ENCODE measurements at places on chromosomes 1 and 21.

DNA sequence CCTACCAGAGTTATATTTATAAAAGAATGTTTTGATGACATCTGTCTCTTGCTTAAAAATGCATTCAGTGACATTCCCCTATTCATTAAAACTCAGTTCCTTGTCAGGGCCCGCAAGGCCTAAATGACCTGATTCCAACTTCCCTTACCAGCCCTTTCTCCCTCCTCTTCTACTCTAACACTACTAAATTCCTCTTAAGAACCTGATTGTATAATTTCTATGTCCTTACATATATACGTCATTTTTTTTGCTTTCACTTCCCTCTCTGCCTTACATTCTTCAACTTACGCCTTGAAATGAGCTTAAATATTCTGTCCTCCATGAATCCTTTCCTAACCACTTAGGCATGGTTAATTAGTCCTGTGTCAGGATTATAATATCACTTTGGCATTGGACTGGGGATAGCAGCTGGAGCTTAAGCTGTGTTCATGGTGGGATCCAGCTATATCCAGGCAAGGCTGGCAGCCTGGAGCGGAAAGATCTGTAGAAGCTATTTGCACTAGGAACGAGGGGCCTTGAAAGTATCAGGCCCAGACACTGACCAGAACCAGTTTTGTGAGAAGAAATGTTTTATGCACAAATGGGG, 360.2 kb upstream of the PTBP2 start:
- DNase-seq: no peak

GRCh38 chr1:180631194-180631765, 542 bp upstream of the XPR1 start:
- no peak for DNase-seq

DNA sequence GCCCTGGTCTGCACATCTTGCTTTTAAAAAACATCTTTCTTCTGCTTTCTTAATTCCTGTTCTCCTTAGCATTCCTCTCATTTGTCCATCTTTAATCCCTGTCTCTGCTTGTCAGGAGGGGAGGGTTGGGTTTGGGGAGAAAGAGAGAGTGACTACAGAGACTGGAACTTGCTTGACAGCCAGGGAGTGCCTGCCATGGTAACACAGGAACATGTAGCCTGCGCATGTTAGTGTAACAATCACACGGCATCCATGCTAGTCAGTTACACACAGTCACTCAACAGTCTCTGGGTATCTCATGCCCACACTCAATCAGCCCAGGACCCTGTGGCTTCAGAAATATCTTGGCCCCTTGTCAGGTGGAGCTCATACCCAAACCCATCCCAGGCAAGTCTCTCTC, 818 bp upstream of the TFAP2E start:
- DNase-seq: no peak

DNA sequence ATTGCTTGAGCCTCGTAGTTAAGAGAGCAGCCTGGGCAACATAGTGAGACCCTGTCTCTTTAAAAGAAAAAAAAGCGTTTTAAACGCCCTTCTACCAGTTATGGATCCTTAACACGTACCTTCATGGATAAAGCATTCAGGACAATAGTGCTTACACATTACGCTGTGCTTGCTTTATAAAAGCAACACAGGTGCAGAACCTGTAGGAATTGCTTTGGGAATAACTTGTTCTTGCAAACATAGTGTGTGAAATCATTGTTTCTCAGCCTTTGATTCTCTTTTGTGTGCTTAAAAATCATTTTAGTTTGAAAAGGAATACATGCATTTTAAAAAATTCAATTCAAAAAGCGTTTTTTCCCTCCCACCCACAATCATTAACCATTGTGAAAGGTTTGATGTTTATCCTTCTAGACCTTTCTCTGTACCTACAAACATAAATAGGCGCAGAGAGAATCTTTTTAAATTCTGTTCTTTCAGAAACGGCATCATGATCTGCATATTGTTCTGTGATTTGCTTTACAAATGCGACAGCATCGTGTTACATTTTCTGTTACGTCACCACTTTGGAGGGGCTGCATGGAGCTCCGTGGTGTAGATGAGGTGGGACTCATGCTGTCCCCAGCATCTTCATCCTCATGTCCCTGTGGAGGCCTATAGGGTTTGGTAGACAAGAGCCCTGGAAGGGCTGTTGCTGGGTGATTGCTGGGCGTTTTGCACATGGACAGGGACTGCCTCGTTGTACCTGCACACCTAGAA, 54.6 kb downstream of the SPSB1 start:
- no peak for DNase-seq

- DNase-seq: no peak
Measured at GRCh38 chr1:201429736-201430501, 8.4 kb upstream of the TNNI1 start.

DNA sequence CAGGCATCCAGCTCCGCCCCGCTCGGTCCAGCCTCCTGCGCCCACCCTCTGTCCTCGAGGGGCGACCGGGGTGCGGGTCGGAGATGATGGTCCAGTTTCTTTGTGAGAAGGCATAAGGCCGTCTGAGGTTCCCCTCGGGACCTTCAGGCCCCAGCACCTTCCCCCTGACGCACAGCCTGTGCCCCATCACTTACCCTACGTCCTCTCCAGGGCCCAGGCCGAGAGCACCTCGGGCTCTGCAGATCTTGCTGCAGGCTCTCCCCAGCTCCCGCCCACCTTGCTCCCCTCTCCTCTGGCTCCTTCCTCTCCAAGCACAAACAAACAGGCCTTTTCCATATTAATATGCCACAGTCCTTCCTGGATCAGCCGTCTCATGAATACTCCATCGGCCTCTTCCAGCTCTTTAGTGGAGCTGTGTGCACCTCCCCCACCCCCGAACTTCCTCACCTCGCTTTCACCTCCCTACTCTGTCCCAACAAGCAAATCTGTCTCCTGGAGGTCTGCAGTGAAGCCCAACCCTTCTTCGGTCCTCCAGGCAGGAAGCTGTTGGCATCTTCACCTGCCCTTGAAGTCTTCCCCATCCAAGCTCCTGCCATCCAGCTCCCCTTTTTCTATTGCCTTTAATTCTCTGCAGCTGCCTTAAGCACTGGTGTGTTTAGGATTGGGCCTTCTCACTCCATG, 448 bp upstream of the COL9A2 start:
- no peak for DNase-seq

- no peak for DNase-seq
Measured at GRCh38 chr1:219810451-219810850, 117.9 kb downstream of the SLC30A10 start.

DNA sequence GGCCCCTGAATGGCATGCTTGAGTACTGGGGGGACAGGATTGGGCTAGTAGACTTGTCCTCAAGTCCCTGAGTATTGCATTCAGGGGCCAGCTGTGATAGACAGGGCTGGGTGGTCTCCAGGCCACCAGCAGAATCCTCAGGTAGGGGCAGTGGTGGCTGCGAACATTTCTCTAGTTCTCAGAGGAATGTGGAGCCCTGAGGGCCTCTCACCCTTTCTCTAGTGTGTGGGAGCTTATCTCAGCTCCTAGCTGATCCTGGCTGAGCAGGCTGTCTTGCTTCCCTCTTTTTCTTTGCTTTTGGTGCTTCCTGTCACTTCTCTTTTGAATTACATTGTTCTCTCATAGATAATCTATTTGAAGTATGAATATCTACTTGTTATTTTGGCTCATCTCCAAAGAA, 30.0 kb upstream of the PM20D1 start:
- DNase-seq: no peak

GRCh38 chr21:44684483-44684882, 2.5 kb upstream of the KRTAP12-1 start:
- no peak for DNase-seq

- DNase-seq: no peak
Measured at GRCh38 chr21:24093032-24093431, 1514.2 kb downstream of the MRPL39 start.

DNA sequence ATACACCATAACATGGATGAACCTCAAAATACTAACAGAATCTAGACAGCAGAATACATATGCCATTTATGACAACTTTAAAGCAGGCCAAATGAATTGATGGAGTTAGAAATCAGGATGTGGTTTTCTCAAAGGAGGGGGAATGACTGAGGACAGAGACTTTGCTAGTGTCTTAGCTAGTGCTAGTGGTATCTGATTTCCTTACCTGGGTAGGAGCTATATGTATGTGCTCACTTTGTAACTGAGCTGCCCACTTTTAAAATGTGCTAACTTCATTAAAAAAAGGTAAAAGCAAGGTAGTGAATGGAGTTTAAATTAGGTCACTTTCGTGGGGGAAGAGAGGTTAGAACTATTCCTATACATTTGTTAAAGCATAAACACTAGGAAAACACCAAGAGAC, 2.6 kb downstream of the GTF2B start:
- no peak for DNase-seq

- DNase-seq: peak; percentile 45
Measured at GRCh38 chr1:162951553-162952315, 90.8 kb upstream of the CCDC190 start.

- DNase-seq: no peak
Measured at GRCh38 chr1:30955448-30956015, 47.0 kb upstream of the SDC3 start.

DNA sequence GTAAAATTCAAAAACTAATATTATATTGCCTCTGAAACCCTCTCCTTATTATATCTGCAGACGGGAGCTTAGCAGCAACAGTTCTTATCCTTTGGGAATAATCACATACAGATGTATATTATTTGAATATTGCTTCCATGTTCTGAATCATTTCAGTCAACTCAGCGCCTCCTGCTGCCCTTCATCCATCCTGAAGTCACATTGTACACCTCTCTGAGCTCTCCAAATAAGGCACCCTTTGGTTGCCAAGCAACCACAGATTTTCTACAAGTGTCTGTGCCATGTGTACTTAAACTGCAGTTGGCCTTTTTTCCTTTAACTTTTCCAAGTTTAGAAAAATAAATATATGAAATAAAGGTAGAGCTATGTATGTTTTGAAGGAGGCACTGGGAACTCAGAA, 384.3 kb downstream of the LRRIQ3 start:
- DNase-seq: no peak

GRCh38 chr1:100344774-100345173, 7.5 kb upstream of the CDC14A start:
- DNase-seq: no peak

- DNase-seq: no peak
Measured at GRCh38 chr1:186289943-186290545, 85.0 kb downstream of the TPR start.

- no peak for DNase-seq
Measured at GRCh38 chr1:216599851-216600250, 123.4 kb downstream of the ESRRG start.

DNA sequence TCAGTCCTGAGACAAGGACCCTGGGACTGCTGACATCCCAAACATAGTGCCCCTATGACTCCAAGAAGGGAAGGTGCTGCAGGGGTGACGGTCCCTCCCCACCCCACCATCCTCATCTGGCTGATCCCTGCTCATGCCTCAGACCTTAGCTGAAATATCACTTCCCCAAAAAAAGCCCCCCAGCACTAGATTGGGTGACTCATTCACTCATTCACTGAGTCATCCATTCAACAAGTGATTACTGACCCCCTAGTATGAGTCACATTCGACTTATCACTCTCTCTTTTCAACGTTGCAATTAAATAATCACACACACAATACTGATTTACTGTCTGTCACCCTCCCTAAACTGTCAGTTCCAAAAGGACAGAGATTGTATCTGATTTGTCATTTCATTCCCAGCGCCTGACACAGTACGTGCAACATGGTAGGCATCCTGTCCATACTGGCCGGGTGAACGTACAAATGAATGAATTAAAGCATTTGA, 48.6 kb downstream of the HIVEP3 start:
- DNase-seq: no peak

GRCh38 chr1:115982400-115982799, 6.1 kb downstream of the SLC22A15 start:
- DNase-seq: no peak
